IMR-90 (cell line): ENCODE measurements at places on chromosomes 13 and 19.

GRCh38 chr13:46996316-46997030, 99.6 kb upstream of the HTR2A start:
- no peak for DNase-seq

GRCh38 chr19:17647071-17648020, 40.8 kb downstream of the UNC13A start:
- DNase-seq: no peak

- DNase-seq: peak; percentile 78
Measured at GRCh38 chr13:110187641-110188161, 119.3 kb downstream of the COL4A1 start.

- DNase-seq: no peak
Measured at GRCh38 chr19:16677055-16677454, 16.1 kb downstream of the TMEM38A start.

GRCh38 chr13:102227741-102228140, 174.1 kb downstream of the FGF14 start:
- no peak for DNase-seq

DNA sequence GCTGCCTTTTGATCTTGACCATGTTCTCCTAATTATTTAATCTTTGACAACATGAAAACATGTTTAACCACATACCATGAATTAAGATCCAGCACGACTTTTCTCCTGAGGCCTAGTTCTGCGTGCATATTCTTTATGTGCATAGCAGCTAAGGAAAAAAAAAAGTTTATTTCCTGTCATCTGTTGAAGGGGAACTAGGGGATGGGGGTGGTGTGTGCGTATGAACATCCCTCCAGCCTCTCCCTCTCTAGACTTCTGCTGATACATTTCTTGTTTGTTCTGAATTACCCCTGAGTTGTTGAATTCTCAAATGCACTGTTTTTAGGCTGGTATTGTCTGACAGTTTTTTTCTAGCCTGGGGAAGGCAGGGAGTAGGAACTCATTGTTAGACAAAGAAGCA, 543.3 kb downstream of the FGF9 start:
- no peak for DNase-seq

GRCh38 chr13:51380269-51380668, 40.8 kb downstream of the SERPINE3 start:
- peak; percentile 16 for DNase-seq

- no peak for DNase-seq
Measured at GRCh38 chr19:367963-368629, 23.5 kb upstream of the MIER2 start.

DNA sequence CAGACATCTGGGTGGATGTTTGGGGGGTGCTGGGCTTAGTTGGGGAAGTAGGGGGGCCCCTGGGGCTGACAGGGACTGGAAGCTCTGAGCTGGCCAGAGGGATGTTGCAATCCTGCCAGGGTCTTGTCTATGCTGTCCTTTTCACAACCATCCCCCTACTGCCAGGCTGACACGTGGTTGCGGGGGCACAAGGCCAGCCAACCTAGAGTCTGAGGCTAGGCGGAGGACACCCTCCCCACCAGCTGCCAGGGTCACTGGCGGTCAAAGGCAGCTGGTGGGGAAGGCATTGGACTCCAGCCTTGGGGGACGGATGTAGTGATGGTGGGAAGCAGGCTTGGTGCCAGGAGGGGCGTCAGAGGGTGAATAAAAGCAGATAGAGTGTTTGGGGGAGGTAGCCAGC, 1.6 kb upstream of the APOC1 start:
- DNase-seq: no peak

GRCh38 chr19:911197-912033, 1.6 kb downstream of the R3HDM4 start:
- no peak for DNase-seq

DNA sequence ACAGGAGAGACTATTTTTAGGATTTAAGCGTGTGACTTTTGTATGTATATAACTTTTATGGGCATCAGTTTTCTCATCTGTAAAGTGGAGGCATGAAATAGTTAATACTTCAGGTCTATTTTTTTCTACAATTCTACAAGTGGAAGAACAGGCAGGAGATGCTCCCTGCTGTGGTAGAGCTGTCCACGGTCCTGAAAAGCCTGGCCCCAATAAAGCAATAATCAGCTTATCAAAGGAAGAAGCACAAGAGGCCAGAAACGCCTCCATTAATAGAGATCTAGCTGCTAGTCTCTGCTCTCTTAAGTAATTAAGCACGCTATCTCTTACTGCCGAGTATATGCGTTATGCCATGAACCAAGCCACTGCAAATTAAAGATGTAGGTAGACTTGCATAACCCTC, 28.0 kb upstream of the WASF3 start:
- peak; percentile 74 for DNase-seq

DNA sequence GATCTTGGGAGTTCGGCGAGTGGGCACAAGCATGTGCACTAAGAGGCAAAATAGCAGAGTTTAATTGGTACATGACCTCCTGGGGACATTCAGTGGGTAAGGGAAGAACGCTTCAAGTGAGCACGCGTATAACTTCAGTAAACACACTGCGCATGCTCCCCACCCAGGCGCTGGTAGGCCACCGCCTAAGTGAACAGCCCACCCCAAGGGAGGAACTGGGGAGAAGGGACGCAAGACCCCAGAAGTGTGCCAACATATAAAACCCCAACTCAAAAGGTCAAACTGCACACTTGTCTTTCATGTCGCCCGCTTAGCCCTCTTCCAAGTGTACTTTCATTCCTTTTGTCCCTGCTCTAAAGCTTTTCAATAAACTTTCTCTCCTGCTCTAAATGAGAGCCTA, 10.5 kb upstream of the NTN5 start:
- peak; percentile 19 for DNase-seq

- DNase-seq: no peak
Measured at GRCh38 chr13:62176051-62176450, 760.4 kb upstream of the PCDH20 start.
